CD4-positive, alpha-beta T cell (primary cell): ENCODE measurements at places on chromosomes 2 and 18.

GRCh38 chr18:70663141-70663540 is 374.3 kb downstream of the SOCS6 start:
- peaks cover 12% of the 10 kb centered on the region for H3K4me1 ChIP-seq
- H3K27ac ChIP-seq: peak overlapping the region; percentile 71
- H3K36me3 ChIP-seq: no peaks in the 10 kb centered on the region
- no peak for DNase-seq
- no peaks in the 10 kb centered on the region for H3K27me3 ChIP-seq

DNA sequence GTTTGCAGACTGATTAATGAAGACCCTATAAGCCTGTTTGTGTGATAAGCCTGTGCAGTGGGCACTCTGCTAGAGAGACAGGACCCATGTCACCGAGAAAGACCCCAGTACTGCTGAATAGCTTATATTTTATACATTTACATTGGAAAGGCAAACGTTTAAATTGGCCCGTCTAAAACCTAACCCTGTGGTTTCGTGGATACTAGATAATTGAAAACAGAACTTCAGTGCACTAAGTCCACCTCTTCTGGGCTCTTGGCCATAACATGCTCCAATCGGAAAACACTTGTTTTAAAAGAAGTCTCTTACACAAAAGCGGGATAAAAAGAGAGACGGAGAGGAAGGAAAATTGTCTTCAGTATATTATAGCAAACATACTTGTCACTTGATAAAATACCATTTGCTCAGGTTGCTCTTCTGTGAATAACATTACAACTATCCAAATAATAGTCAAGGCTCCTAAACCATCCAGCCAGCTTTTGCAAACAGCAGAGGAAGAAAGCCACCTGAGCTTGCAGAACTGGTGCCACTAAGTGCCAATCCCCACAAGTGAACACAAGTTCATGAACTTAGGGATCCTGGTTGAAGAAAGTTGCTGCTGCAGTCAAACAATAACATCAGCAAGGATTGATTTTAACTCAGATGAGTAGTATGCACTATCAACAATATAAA is 218.4 kb upstream of the FN1 start:
- H3K4me1 ChIP-seq: no peaks in the 10 kb centered on the region
- H3K36me3 ChIP-seq: no peaks in the 10 kb centered on the region

DNA sequence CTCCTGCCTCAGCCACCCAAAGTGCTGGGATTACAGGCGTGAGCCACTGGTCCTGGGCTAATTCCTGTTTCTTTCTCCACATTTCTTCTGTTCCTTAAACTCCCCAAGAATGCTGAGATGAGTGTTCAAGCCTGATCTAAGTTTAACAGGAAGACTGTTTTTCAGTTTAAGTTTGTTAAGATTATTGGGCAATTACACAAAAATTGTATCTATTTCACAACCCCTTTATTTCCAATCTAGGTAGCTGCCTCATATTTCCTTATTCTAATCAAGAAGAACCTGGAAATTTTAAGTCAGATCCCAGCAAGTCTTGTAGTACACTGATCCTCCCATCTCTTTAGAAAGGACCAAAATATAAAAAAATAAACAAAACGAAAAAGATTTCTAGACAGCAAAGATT is 11.7 kb downstream of the SFT2D3 start:
- H3K27me3 ChIP-seq: no peaks in the 10 kb centered on the region
- no peaks in the 10 kb centered on the region for H3K4me1 ChIP-seq
- no peak overlapping the region for H3K4me3 ChIP-seq
- H3K36me3 ChIP-seq: peaks cover 49% of the 10 kb centered on the region

- H3K27me3 ChIP-seq: no peaks in the 10 kb centered on the region
- no peaks in the 10 kb centered on the region for H3K4me1 ChIP-seq
- H3K36me3 ChIP-seq: no peaks in the 10 kb centered on the region
- DNase-seq: no peak
Observed at GRCh38 chr2:155141418-155141817, 442.9 kb downstream of the KCNJ3 start.

DNA sequence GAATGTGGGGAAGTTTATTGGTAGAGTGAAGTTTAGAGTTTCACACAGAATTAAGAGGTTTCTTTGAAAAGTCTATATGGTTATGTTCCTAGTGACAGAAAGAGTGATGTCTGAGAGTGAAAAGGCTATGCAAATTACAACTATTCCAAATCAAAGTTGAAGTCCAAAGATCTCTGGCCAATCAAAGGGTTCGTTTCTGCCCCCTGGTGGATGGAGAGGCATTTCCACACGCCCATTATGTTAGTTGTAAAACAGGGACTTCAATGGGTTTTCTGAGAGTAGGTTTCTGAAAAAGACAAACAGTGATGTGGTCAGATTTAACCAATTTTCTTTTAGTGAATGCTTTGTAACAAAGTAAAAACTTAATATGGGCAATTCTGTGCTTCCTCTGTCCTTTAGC is 441.5 kb upstream of the POU3F3 start:
- H3K27me3 ChIP-seq: peaks cover 3% of the 10 kb centered on the region
- no peaks in the 10 kb centered on the region for H3K36me3 ChIP-seq
- no peak overlapping the region for H3K27ac ChIP-seq
- peak; percentile 12 for DNase-seq
- H3K4me1 ChIP-seq: no peaks in the 10 kb centered on the region

DNA sequence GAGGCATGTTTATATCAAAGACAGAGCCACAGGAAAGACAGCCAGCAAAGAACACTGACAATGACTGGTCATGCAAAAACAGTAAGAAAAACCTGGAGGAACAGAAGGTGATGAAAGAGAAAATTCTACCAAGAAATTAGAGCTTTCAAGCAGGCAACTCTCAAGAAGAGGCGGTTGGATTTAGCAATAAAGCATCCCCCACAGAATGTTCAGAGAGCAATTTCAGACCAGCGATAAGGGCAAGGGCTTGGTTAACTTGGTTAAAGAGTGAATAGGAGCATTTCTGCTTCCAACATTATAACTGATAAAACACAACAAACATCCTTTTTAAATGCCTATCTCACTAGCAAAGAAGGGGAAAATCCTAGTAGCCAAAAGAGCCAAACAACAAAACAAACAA is 68.0 kb upstream of the NCKAP5 start:
- no peak overlapping the region for H3K27ac ChIP-seq
- no peaks in the 10 kb centered on the region for H3K4me1 ChIP-seq
- H3K36me3 ChIP-seq: no peaks in the 10 kb centered on the region
- no peak overlapping the region for H3K4me3 ChIP-seq
- no peaks in the 10 kb centered on the region for H3K27me3 ChIP-seq
- no peak for DNase-seq

DNA sequence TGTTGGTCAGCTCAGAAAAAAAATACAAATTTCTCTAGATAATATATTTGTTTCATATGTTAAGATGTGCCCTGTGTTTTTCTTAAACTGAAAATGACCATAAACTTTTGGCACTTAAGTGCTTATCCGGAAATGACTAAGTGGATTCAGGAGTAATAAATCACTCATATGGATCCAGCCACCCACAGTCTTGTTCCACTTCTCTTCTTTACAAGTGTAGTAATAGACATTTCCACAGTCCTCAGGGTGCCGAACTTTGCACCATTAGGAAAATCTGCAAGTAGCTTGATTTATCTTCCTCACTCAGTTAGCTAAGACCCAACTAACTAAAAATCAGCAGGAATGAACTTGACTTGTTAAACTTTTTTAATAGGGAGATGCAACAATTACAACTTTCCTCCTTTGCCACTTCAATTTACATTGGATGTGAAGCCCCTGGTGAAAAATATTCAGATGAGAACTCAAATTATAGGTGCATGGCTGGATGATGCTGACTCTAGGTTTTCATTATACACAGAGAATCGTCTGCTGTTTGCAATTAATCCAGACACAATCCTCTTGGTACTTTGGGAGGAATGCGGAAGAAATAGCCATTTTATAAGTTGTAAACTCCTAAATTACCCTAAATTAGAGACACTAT is 322.5 kb downstream of the ARHGAP15 start:
- DNase-seq: no peak
- H3K4me3 ChIP-seq: no peak overlapping the region
- no peaks in the 10 kb centered on the region for H3K27me3 ChIP-seq

GRCh38 chr2:134621939-134622705 is 96.7 kb downstream of the TMEM163 start:
- DNase-seq: no peak
- no peak overlapping the region for H3K4me3 ChIP-seq
- no peaks in the 10 kb centered on the region for H3K36me3 ChIP-seq
